Stimulated activated CD8-positive, alpha-beta memory T cell treated with anti-CD3 and anti-CD28 coated beads, Interleukin-7, amount 100 ng/mL, for 1 hour (primary cell): ENCODE measurements at places on chromosomes 16 and 17.
A peak's percentile ranks its signal among the peaks of the same experiment; 100 is the strongest.

GRCh38 chr16:10504404-10504885, 76.0 kb downstream of the EMP2 start:
- DNase-seq: no peak

- DNase-seq: no peak
Measured at GRCh38 chr17:19411631-19412030, 599 bp downstream of the RNF112 start.

DNA sequence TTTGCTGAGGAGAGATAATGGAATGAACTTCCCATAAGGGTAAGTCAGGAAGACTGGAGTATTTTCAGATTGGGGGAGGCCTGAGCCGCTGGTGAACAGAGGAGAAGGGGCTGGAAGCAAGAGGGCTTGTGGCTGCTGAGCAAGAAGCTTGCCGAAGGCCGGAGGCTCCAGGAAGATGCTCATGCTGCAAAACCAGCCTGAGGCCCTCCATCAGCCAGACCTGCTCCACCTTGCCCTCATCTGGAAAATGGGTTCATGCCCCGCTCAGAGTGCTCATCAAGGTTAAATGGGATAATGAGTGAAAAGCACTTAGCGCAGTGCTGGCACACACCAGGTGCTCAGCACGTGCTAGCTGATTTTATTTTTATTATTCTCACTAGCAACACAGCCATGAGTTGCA, 5.5 kb upstream of the ASGR1 start:
- DNase-seq: no peak

GRCh38 chr16:8814095-8814806, 16.6 kb downstream of the PMM2 start:
- DNase-seq: no peak

GRCh38 chr17:28347261-28347891, 10.0 kb downstream of the POLDIP2 start:
- DNase-seq: no peak

GRCh38 chr17:57402681-57403180, 146.4 kb downstream of the MSI2 start:
- DNase-seq: no peak

DNA sequence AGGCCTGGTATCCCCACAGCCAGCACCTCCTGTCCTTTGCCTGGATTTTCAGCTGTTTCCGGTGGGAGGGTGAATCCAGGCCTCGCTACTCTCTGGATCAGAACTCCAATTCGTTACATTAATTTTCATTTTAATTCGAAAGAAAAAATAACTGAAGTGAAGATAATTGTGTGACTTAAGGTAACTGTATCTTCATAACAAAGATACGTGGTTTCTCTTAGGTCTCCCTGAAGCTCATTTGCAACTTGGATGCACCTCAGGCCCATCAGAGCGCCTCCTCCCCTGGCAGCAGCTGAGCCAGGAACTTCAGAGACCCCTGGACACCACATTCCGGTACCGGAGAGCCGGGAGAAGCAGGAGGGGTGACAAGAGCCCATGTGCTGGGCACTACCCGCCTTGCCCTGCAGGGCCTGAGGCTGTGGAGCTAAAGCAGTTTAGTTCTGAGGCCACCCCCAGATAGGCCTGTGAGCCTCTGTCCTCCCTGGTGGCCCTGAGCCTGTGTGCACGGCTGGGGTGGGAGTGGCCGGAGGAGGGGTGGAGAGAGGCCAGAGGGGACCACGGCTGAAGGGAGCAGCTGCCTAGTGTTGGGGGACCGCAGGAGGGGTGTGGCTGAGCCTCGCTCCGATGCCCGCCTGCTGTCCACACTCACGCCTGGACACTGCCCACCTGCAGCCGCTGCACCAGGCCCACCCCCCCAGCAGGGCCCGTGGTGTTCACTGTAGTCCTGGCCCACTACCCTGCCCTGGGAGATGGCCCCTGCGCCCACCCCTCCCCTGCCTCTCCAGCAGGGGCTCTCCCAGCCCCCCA, 11.4 kb upstream of the DUS1L start:
- DNase-seq: no peak

DNA sequence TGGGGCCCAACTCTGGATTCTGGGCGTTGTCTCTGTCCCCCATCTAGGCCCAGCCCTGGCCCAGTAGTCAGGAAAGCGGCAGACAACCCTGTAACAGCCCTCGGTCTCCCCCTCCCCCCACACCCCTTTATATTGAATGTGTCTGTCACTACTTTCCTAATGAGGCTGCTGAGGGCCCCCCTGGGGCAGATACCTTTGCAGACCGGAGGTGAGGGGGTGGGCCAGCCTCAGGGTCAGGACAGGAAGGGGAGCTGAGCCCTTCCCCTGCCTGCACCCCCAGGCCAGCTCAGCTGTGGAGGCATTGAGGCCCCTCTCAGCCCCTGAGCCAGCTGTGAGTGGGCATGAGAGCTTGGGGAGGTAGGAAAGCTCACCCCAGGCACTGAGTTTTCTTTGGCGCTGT, 17.1 kb downstream of the RAI1 start:
- no peak for DNase-seq

DNA sequence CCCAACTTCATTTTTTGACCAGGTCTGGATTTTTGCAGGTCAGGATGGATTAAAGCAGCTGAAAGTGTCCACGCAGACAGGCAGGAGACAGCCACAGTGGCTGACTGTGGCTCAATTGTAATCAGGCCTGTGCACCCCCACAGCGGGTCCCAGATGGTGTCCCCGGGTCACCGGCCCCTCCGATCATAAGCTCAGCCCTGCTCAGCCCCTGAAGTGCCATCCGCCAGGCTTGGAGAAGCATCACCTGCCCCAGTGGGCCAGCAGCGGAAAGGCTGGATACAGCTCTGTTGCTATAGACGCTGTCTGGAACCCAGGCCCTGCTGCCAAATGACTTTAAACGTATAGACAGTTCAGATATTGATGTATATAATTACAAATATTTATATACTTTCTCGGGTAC, 60.6 kb downstream of the RPH3AL start:
- DNase-seq: no peak

DNA sequence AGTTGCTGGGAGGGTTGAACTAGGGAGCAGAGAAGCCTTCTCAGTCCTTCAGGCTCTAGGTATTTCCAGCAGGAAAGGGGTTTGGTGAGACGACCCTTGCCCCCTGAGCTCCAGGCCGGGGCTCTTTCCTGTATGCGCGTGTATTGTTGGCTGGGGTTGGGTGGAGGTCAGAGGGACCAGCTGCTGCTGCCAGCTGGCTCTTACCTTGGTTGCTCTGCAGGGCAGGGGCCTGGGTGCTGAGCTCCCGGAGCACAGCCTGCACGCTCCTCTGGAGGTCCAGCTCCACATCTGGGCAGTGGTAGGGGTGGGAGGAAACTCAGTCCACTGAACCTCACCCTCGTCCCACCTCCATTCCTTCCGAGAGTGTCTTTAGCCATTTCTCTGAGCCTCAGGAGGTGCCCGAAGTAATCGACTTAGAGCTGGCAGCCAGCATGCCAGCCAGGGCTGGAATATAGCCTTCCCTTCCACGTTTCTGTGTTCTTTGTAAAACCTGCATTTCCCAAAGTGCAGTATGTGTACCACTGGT, 28.0 kb downstream of the PIK3R6 start:
- DNase-seq: no peak

- DNase-seq: no peak
Measured at GRCh38 chr17:59621771-59622170, 2.1 kb downstream of the CLTC start.

GRCh38 chr17:34997355-34997862, 17.1 kb downstream of the LIG3 start:
- DNase-seq: no peak

GRCh38 chr16:19294156-19294649, 8.7 kb downstream of the CLEC19A start:
- no peak for DNase-seq

- DNase-seq: peak; percentile 71
Measured at GRCh38 chr17:65137021-65137939, at the start of gene RGS9. Gene RGS9 (plus strand): TSS chr17:65137370. CDS start chr17:65137541, 171 bp downstream.

DNA sequence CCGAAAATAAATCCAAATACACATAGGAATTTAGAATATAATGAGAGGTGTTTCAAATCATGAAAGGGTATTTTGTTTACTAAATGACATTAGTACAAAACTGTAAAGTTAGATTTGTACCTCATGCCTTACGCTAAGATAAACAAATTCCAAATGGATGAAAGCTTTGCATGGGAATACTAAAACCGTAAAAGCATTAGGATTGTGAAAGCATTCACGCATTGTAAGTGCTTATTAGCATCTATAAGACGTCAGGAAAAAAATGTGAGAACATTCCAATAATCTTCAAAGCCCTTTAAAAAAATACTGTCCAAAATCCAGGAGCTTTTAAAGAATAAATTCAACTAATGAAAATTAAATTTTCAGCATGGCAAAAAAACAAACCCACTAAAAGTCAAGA, 24.8 kb upstream of the ALOX15 start:
- DNase-seq: no peak

DNA sequence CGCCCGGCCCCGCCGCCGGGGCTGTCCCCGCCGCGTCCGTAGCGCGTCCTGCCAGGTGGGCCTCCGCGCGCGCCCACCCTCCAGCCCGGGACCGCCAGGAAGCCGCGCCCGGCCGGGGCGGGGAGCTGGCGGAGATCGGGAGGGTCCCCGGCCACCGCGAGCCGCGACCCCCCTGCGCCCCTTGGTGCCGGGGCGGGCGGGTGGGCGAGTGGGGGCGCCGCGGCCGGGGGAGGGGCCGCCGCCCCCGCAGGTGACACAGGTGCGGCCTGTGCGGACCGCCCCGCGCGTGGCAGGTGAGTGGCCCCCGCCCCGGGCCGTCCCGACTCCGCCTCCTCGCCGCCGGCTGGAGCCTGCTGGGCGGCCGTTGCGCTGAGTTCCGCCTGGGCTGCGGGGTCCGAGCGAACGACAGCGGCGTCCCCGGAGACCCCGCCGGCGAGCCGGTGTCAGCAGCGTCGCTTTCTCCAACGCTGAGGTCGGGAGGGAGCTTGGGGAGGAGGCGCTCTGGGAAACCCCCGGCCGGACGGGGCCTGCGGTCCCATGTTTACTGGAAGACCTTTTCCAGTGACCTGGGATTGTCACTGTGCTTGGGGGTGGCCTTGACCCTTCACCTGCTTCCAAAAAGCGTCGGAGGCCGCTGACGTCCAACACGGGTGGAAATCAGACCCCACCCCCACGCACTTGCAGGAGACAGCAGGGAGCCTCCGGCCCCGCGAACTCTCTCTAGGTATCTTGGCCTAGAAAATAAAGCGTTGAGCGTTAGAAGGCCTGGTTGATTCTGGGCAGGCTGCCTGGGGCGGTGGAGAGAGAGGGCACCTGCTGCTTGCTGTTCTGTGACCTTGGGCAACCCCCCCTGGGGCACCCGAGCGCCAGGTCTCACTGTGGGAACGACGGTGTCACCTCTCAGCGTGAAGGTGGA, 542 bp downstream of the KLHL36 start:
- DNase-seq: no peak

DNA sequence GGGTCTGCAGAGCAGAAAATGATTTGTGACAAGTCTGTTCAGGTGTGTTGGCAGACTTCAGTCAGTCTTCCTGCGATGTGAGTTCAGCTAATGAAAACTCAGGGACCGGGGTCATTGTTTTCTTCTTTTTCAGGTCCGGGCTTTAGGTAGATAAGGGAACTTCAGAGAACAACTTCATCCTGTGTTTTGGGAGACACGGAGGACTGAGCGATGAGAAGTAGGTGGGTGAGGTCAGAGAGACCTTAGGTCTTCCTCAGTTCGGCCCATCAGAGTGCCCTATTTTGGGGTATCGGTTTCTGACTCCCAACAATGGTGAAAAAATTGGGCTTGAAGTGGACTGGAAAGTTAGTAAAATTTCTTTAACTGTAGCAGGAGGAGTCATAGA, 88.9 kb upstream of the ATF7IP2 start:
- no peak for DNase-seq

- no peak for DNase-seq
Measured at GRCh38 chr17:28480799-28481571, 7.5 kb downstream of the SLC13A2 start.

GRCh38 chr16:70686376-70687101, 686 bp upstream of the MTSS2 start:
- no peak for DNase-seq

DNA sequence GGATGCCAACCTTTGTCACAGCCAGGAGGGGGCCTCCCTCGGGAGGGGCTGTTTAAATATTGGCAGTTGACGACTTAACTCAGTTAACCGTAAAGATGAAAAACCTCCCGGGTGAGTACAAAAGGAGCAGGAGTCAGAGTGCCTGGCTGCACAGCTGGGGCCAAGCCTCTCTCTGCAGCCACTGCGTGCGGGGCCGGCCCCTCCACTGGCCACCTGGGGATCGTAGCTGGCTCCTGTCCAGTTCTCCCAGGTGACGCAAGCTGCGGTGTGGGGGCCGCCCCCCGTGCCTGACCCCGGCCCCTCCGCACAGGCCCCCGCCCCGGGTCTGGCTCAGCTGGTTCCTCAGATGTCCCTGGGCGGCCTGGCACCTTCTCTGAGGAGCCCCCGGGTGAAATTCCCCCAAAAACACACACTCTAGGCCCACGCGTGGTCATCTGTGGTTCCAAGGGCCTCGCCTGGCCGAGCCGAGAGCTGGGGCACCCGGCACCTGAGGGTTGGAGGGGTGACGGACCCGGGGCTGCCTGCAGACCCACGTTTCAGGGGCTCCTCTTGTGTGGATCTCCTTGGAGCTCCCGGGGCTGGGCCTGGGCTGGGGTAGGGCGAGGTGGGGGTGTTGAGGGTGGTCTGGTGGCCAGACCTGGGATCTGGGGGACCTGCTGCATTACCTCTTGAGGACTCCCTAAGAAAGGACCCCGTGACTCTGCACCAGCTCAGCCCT, 7.4 kb upstream of the CACNA1H start:
- no peak for DNase-seq

DNA sequence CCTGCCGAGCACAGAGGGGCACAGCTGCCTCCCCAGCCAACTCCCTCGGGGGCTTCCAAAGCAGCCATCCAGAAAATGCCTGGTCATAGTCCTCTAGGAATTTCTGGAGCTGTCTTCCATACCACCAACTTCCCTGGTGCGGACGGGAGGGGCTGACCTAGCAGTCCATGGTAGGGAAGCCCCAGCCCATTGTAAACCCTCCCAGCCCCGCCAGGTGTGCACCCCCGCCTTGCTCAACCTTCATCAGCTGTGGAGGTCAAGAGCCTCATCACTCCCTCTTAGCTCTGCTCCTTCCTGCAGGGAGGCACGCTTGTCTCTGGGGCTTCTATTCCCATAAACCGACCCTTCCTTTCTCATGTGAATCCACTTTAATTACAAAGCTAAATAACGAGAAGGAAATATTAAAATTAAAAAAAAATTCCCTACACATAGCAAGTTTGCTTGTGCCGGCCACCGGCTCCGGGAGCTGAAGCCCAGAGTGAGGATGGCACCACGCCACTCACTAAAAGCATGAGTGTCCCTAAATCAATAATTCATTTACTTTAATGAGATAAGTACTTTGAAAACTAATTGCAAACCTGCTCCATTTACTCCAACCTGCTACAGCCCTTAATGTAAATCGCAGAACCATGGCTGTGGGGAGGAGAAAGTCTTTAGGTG, 181.4 kb downstream of the ENGASE start:
- no peak for DNase-seq

GRCh38 chr16:13997933-13998332, 73.2 kb upstream of the MRTFB start:
- no peak for DNase-seq
